ENCODE measurements at places on chromosomes 2 and 18.

DNA sequence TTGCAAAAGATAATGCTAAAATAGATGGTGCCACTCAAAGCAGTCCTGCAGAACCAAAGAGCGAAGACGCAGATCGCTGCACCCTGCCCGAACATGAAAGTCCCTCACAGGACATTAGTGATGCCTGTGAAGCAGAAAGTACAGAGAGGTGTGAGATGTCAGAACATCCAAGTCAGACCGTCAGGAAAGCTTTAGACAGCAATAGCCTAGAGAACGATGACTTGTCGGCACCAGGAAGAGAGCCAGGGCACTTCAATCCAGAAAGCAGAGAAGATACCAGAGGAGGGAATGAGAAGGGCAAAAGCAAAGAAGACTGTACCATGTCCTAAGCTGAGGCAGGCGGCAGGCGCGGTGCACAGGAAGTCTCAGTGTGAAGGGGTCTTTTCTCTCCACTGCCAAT, 34.8 kb upstream of the RBM44 start:
- DNase-seq = no peak

DNA sequence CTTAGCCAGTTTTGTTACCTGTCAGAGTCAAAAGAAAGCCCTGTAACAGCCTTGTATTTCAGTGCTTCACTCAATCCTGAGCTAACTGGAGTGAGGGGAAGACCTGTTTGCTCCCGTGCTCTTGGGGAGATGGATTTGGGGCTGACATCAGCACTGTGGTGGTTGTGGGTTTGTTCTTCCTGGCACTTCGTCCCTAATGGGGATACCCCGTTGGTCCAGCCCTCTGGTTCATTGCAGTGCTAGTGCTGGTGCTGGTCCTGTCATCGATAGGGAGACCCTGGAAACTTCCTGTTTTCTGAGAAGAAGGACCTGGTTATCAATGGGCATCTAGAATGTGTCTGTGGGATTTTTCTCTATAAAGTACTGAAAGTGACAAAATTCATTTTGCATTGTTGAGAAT, 205.4 kb downstream of the ZNF407 start:
- no peak for DNase-seq

DNA sequence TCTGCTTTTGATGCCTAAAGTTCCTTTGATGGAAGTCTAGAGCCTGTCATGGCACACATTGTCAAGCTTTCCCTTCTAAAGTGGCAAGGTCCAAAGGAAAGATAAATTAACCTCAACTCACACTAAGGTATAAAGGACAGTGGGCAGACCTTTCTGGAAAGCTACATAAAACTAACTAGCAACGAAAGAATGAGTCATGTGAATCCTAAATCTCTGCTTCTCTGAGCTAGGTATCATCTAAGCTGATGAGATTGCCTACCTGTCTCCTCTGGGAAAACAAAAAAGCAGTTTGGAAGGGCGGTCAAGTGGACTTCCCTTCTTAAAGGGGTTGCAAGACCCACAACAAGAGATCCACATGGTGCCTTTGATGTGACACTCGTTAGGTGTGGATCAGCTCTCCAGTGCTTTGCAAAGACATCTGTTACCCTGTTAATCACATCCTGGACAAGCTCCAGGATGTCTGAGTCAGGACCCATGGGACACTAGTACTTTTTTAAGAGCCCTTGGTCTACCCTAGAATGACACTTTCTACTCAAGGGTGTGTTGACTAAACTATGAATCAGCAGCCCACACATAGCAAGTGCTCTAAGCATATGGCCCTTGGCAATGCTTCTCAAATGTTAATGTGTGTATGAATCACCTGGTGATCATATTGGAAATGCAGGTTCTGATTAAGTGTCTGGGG, 173.5 kb downstream of the ALK start:
- DNase-seq = no peak

DNA sequence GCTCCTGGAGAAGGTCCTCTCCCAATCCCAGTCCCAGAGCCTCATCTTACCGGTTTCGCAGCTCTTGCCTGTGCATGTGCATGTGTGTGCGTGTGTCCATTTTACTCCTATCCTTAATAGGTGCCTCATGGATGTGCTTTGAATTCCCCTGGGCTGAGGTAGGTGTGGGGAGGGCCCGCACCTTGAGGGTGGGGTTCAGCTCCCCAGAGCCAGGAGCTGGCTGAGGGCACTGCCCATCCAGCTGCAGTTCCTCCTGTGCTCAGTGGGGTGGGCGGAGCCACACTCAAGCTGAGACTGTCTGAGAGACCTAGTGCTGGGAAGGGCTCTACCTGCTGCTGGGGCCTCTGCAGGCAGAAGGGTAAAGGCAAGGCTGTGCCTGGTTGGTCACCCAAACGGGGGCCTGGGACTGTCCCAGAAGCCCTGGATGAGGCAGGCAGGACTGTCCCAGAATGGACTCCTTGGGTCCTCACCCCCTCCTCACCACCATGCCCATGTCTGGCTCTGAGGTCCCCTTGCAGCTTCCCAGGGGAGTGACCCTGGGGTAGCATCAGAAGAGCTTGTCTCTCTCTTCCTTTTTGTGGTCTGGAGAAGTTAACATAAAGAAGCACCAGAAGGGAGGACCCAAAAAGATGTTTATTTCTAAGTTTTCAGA, 8.9 kb downstream of the GDF7 start:
- DNase-seq = no peak

GRCh38 chr18:62612776-62613175, 90.0 kb downstream of the ZCCHC2 start:
- no peak for DNase-seq

- DNase-seq = no peak
These were observed 62.6 kb downstream of the SLC40A1 start for GRCh38 chr2:189517847-189518535.

GRCh38 chr18:37409878-37410277, 155.7 kb downstream of the CELF4 start:
- no peak for DNase-seq

GRCh38 chr2:178506524-178506923, 26.3 kb downstream of the PLEKHA3 start:
- no peak for DNase-seq

- DNase-seq = no peak
These were observed 3.2 kb downstream of the DNAJB2 start for GRCh38 chr2:219282375-219282774.

GRCh38 chr2:26675651-26676255, 16.8 kb upstream of the KCNK3 start:
- no peak for DNase-seq

GRCh38 chr2:232466221-232466620, 10.3 kb downstream of the ALPI start:
- no peak for DNase-seq

DNA sequence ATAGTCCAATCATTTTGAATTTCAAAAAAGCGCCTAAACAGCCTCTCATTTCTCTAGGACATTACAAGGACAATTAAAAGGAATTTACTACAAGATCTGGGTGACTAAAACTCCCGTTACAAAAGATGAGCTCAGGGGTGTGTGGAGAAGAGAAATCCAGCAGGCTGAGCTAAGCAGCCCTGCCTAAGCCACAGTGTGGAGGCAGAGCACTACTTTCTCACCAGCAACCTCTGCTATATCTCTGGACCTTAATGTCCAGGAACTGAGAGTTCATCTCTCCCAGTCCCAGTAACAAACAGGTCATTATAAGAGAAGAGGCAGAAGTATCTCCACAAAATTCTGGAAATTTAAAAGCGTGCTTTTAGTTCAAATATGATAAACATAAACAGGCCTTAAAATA, 18.9 kb upstream of the ANKRD62 start:
- DNase-seq = peak; percentile 42

DNA sequence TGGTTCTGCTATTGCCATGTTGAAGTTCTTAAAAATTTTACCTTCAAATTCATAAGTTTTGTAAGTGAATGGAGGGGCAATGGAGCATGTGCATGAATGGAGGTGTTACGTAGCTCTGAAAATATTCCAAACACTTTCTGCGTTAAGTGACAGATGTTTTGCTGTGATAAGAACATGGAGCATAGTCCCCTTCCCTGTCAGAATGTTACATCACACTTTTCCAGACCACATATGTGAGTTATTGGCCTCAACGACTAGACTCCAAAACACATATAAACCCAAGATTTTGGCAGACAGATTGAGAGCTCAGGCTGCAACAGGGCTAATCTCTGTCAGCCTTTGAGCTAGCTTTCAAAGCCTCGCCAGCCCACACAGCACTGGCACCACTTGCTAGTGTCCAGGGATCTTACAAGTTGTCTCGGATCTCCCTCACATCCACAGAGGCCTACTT, 27.2 kb upstream of the MFSD6 start:
- DNase-seq = no peak

DNA sequence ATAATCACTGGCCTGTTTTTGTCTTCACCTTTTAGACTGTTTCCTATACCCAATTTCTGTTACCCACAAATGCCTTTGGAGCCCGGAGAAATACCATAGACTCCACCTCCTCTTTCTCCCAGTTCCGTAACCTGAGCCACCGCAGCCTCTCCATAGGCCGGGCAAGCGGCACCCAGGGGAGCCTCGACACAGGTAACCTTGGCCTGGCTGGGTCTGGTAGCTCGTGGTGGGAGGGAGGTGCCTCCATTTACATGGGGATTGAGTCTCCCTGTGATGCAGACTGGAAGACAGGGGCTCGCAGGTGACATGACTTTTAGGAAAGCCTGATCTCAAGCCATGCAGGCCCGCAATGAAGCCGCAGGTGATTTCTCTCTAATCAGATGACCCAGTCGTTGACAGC, 100.6 kb downstream of the CABLES1 start:
- DNase-seq = no peak

GRCh38 chr2:191150600-191151330, at the start of gene STAT4:
Gene STAT4, minus strand, starts transcription at chr2:191150994. Its CDS starts 2,791 bp downstream, at chr2:191148203.
- peak; percentile 40 for DNase-seq

- DNase-seq = no peak
These were observed 464.3 kb downstream of the NBAS start for GRCh38 chr2:15096873-15097272.

GRCh38 chr2:148102641-148103040, 81.8 kb downstream of the MBD5 start:
- no peak for DNase-seq

- DNase-seq = no peak
These were observed 44.4 kb downstream of the SPATS2L start for GRCh38 chr2:200350850-200351285.

DNA sequence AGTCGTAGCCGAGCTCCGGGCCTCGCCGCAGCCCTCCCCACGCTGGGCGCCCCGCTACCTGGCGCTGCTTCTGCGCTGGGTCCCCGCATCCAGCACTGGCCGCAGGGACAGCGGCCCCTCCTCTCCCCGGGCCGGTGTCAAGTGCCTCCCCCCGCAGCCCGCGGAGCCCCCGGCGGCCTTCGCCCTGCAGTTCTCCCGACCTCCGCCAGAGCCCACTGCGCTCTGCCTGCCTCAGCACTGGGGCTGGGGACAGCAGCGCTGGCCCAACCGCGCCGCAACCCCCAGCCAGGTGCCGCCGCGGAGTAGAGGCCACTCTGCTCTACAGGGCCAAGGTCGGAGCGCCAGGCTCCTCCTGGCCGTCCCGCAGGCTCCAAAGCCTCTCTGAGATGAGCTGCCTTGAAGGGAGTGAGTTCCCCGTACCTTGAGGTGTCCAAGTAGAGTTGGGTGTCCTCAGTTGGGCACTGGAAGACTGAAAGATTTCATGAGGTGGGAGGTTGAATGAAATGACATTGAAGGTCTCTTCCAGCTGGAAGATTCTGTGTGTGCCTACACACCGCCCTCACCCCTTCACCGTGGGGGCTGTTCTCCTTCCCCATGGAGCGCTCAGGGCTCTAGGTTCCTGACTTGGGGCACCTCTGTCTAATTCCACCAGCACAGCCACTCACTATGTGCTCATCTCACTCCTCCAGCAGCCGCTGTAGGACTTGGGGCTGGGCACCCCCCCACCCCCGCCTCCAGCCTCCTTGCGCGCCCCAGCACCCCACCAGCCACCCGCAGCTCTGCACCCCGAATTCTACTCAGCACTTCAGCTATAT, 854 bp upstream of the DNMT3A start:
- peak; percentile 99 for DNase-seq

- DNase-seq = no peak
These were observed 270.6 kb upstream of the MMADHC start for GRCh38 chr2:149858216-149858615.

DNA sequence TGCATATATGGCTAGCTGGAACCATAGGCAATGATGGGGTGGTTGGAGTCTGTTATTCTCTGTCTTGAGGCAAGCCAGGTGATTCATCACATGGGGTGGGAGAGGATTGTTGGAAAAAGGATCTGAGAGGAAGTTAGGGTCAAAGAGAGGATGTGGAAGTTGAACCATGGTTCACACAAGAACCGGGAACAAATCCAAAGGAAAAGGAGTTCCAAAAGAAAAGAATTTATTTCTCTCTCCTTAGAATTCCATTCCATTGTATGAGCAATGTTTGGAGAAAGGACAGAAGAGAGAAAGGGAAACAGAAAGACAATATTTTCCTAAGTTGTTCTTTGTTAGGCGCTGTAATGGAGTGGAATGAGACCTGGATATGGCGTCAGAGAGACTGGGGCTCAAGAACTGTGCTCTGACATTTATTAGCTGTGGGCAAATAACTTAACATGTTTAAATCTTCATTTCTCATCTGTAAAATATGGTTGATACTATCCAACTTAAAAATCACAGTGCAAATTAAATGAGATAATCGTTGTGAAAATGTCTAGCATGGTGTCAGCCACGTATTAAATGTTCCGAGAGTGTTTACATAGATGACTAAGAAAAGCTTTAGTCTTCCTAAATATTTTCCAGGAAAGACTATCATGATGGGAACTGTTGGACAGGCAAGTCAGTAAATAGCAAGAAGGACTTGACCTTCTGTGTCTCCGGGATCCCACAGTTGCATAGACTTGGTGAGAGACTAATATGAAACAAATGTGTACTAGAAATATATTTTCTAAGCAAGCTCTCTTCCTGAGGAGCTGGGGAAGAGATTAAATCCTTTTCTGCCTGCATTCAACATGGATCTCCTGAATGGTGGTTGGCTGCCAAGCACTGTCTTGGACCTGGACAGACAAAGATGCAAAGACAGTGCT, 71.4 kb downstream of the TRIB2 start:
- DNase-seq = no peak

DNA sequence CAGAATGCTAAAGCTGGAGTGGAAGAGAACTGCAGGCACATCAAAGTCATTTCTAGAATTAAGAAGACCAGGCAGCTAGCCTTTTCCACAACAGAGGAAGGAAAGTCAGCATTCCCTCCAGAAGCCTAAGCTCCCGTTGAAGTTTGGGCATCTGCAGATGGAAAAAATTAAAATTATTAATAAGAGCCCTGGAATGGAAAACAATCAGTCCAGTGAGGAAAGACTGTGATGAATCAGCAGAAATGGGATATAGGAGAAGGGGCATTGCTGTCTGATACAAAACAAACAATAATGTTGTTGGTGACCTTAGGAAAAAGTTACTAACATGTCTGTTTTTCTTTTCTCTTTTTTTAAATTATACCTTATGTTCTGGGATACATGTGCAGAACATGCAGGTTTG, 450.7 kb upstream of the SLC14A2 start:
- DNase-seq = no peak

DNA sequence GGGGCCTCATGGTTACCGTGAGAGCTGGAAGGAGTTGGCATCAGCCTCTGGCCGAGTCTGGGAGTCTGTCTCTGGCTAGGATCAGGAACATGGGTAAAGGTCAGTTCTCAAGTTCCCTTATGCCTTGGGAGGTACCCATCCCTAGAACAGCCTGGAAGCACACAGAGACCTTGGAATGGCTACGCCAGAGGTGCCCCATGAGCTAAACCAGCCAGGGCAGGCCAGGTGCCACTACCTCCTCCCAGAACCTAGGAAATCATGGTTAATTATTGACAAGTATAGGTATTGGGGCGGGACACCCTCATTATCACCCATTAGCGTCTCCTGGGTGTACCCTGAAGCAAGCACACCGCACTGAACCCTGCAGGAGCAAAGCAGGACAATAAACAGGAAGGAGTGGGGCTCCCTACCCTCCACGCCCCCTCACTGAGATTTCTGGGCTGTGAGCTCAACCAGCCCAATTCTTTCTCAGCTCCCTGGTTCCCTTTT, 3.0 kb upstream of the ASPRV1 start:
- no peak for DNase-seq

Measured in SK-N-SH (cell line).